ENCODE measurements at places on chromosomes 7 and 10. TPM values are rescaled to one million over a fixed set of nuclear protein-coding genes. Genes with fewer than 3 reads are reported as not detected.

GRCh38 chr7:13742126-13742525 lies 247.3 kb downstream of the ETV1 start:
- no peaks in the 10 kb centered on the region for H3K27me3 ChIP-seq
- no peaks in the 10 kb centered on the region for H3K36me3 ChIP-seq
- H3K4me1 ChIP-seq: no peaks in the 10 kb centered on the region
- H3K27ac ChIP-seq: no peak overlapping the region

DNA sequence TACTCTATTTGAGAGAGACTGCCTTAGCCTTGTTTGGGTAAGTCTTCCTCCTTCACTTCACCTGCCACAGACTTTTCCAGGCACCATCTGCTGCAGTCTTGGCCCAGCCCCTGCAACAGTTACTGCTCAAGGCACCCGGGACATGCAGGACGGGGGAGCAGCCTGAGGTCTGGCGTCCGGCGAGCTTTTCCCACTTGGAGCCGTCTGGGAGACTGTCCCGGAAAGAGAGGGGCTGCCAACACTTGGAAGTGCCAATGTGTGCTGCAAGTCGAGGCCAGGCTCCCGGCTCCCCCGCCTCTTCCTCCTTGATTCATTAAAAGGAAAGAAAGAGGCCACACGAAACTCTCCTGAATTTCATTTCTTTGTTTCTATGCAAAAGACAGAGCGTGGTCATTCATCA lies 13.7 kb downstream of the HTRA1 start:
- no peak overlapping the region for H3K27ac ChIP-seq
- H3K4me1 ChIP-seq: no peaks in the 10 kb centered on the region
- no peak for DNase-seq
- H3K27me3 ChIP-seq: no peaks in the 10 kb centered on the region
- no peak overlapping the region for H3K4me3 ChIP-seq

- DNase-seq: no peak
- no peak overlapping the region for H3K4me3 ChIP-seq
- no peaks in the 10 kb centered on the region for H3K36me3 ChIP-seq
- no peaks in the 10 kb centered on the region for H3K27me3 ChIP-seq
- H3K4me1 ChIP-seq: peaks cover 15% of the 10 kb centered on the region
Measured at GRCh38 chr10:32357056-32357735, 10.2 kb upstream of the EPC1 start.

The CPA1 gene
- 8.0 TPM for total RNA-seq

The HOGA1 gene
- total RNA-seq: not detected

The GAD2 gene
- not detected for total RNA-seq

DNA sequence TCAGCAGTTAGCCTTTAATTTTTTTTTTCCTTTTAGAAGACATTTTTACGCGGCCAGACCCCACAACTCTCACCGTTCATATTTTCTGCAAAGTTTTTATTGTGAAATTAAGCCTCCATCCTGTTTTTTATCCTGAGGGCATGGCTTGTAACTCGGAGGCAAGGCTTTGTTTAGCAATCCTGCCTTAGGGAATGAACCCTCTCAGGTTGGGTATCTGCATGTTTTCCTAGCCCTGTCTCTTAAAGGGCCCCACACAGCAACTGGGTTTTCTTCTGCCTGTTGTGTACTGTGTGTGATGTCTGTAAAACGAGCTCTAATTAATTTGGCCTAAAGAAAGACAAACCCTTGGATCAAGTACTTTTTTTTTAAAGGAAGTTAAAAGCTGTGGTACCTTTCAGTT lies 130.2 kb upstream of the COBL start:
- H3K27ac ChIP-seq: no peak overlapping the region
- no peaks in the 10 kb centered on the region for H3K4me1 ChIP-seq
- H3K27me3 ChIP-seq: no peaks in the 10 kb centered on the region
- no peak overlapping the region for H3K4me3 ChIP-seq
- no peaks in the 10 kb centered on the region for H3K36me3 ChIP-seq

DNA sequence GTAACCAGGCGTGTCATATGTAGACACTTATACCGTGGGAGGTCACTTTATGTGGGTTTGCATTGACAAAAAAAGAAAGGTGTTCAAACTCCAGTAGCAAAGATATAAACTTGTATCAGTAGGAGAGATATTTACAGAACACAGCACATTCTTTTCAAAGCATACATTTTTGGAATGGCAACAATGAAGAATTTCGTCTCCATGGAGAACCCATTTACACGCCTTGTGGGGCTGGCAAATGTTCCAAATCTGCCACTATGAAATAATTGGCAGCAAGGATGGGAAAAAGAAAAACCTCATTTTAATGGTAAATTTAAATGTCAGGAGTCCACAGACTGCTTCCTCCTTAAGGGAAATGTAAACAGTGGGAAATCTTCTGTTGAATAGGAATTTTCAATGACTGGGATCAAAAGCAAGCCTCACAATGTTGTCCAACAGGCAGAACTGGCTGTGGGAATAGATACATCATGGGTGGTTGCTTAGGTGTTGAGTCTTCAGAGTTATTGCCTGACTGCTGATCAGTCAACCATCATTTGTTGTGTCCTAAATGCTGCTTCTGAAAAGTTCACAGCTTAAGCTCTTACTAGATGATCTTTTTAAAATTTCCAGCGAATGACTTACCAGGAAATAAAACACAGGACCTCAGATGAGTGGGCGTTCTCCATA lies 256.6 kb upstream of the SEMA3C start:
- no peaks in the 10 kb centered on the region for H3K27me3 ChIP-seq
- H3K4me1 ChIP-seq: no peaks in the 10 kb centered on the region
- H3K36me3 ChIP-seq: no peaks in the 10 kb centered on the region
- no peak overlapping the region for H3K4me3 ChIP-seq

The LRRC61 gene
- 31.1 TPM for total RNA-seq

GRCh38 chr10:131949041-131949862 lies 32.5 kb downstream of the BNIP3 start:
- H3K27ac ChIP-seq: no peak overlapping the region
- H3K36me3 ChIP-seq: peaks cover 34% of the 10 kb centered on the region
- no peaks in the 10 kb centered on the region for H3K4me1 ChIP-seq

DNA sequence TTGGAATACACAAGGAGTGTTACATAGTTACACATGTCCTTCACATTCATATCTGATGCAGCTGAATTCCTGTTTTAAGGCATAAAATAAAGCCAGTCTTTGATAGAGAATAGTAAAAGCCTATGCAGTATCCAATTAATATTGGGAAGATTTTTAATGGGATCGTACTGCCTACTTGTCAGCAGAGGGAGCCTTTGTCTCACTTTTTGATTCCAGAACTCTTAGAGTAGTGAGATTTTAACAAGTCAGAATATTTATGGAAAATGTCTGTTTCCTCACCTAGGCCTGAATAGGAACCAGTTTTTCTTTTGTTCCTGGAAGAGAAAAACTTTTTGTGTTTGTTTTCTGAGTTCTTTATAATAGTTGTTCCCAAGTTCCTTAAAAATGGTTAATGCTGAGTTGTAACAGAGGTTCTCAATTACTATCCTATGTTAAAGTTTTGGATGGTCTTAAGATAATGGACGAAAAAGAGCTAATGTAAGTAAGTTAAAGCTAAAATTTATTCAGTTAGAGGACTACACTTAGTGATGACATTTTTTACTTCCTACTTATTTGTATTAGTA lies 114.0 kb downstream of the BBS9 start:
- H3K27me3 ChIP-seq: no peaks in the 10 kb centered on the region
- no peaks in the 10 kb centered on the region for H3K4me1 ChIP-seq
- H3K4me3 ChIP-seq: no peak overlapping the region
- DNase-seq: no peak
- no peak overlapping the region for H3K27ac ChIP-seq

The LRIT2 gene
- not detected for total RNA-seq

DNA sequence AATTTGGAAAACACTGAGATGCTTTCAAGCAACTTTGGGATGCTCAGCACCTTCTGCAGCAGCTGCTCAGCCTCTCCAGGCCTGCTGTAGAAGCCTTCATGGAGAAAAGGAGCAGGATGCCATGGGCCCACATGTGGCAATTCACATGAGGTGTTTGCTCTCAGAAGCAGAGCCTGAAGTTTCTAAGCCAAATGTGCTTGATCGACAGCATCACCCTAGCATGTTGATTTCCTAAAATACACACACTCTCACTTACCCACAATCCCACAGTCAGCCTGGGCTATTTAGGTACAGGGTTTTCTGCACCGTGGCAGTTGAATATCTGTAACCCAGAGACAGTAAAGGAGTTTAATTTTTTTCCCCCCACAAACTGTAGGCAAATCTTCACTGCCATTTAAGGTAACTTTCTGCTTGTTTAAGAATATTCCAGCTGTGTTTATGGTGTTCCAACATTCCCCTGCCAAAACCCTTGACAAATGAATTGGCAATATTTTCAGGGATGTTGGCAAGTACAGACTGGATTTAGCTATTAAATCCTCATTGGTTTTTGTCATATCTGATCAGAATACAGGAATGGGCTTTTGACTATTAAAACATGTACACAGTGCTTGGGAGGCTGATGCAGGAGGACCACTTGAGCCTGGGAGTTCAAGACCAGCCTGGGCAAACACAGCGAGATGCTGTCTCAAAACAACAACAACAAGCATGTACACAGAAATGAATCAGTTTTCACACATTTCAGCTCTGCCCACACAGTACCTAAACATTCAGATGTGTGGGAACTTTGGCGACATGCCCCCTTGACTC lies 244.2 kb downstream of the CELF2 start:
- H3K4me1 ChIP-seq: peaks cover 73% of the 10 kb centered on the region
- DNase-seq: no peak
- peaks cover 26% of the 10 kb centered on the region for H3K36me3 ChIP-seq
- peak overlapping the region; percentile 11 for H3K27ac ChIP-seq

DNA sequence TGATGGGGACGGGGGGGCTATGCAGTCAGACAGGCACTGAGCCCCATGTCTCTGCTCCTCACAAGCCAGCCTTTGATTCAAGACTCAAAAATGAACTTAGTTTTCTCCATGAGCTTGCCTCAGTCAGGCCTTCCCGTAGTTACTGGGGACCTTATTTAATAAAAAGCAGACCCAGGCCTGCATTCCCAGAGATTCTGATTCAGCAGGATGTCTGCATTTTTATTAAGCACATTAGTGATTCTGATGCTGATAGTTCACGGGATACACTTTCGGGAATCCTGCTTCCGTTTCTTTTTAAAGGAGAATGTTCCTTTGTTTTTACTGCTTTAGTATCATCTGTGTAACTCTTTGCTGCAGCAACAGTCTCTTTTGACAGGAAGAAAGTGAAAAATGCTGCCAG lies 28.3 kb upstream of the PLPP4 start:
- no peak overlapping the region for H3K27ac ChIP-seq
- H3K27me3 ChIP-seq: no peaks in the 10 kb centered on the region
- H3K36me3 ChIP-seq: no peaks in the 10 kb centered on the region
- H3K4me1 ChIP-seq: no peaks in the 10 kb centered on the region

DNA sequence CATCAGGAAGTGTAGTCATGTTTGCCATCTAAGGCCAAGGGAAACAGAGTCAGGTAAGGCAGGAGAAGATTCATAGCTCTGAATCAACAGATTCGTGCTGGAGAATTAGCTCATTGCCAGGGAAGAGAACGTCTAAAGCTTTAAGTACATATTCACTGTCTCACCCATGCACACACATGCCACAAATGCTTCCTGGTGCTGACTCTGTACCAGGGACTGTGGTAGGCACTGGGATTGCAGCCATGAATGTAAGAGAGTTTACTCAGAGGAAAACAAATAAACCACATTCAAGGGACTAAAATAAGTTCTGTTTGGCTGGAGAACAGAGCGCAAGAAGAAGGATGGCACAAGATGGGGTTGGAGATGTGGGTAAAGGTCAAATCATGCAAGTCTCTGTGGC lies 89.8 kb upstream of the HPS1 start:
- DNase-seq: no peak
- H3K27ac ChIP-seq: no peak overlapping the region
- no peaks in the 10 kb centered on the region for H3K4me1 ChIP-seq
- H3K27me3 ChIP-seq: no peaks in the 10 kb centered on the region
- H3K4me3 ChIP-seq: no peak overlapping the region

The PTPN12 gene
- total RNA-seq: 35.1 TPM

The VAX1 gene
- total RNA-seq: not detected

DNA sequence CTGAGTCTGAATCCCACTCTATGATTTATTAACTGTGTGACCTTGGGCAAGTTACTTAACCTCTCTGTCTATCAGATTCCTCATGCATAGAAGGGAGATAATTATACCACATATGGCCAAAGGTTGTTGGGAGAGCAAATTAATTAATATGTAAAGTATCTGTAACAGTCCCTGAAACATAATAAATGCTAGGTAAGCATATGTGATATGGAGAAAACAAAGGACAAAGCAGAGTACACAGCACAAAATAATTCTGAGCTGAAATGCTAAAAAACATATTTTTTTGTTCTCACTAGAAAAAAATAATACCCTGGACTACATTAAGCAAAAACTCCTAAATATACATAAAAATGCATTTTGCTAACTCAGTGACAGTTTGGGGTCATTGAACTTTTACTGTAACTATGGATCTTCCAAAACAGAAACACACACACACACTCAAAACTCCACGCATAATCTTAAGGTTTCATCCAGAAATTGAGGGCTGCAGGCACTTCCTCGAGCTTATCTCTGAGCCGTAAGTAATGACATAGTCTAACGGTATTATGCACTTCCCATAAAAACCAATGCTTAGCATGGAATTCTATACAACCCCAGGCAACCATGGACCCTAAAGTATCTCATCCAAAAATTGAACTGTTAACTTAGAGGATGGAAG lies 201.7 kb upstream of the PTN start:
- no peak overlapping the region for H3K27ac ChIP-seq
- no peak for DNase-seq
- no peaks in the 10 kb centered on the region for H3K36me3 ChIP-seq
- no peaks in the 10 kb centered on the region for H3K4me1 ChIP-seq

The SH2D4B gene
- total RNA-seq: 0.19 TPM

DNA sequence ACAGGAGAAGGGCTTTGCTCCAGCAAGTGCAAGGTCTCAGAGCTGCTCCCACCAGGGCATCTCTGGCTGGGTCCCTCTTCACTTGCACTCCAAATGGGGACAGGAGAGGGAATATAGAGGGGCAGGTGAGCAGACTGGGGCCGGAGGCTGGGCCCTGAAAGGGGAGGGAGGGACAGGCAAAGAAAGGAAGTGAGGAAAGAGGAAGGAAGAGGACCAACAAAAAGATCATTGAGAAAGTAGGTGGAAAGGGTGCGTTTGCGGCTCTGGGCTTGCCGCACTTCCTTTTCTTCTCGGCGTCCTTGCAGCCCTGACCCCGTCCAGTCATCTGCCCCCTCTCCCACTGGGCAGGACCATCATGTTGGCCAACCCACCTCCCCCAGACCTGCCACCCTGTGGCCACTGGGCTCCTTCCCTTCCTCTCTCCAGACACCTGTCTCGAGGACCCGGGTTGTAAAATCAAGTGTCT lies 14.0 kb downstream of the ITPRIP start:
- H3K27me3 ChIP-seq: no peaks in the 10 kb centered on the region
- no peak overlapping the region for H3K4me3 ChIP-seq
- H3K36me3 ChIP-seq: no peaks in the 10 kb centered on the region
- DNase-seq: no peak
- H3K4me1 ChIP-seq: peaks cover 34% of the 10 kb centered on the region

DNA sequence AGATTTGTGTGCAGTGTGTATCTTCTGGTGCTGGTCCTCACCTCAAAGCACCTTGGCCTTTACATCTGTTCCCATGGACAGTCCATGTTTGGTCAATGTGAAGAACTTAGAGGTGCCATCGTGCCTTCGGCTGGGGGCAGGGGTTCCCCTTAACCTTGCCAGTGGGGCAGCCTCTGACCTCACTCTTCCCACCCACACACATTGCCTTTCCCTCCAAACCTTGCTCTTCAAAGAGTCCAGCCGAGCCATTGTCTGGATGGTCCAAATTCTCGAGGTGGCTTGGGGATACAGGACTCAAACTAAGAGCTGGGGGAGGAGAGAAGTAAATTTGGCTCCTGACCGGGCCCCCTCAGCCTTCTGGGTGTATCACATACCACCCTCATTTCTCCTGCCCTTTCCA lies 76.2 kb upstream of the HABP2 start:
- no peak overlapping the region for H3K4me3 ChIP-seq
- no peaks in the 10 kb centered on the region for H3K4me1 ChIP-seq
- DNase-seq: no peak
- H3K27me3 ChIP-seq: no peaks in the 10 kb centered on the region
- no peaks in the 10 kb centered on the region for H3K36me3 ChIP-seq

The C7orf57 gene
- total RNA-seq: not detected
